Activated CD4-positive, alpha-beta T cell treated with anti-CD3 and anti-CD28 coated beads, Interleukin-2, amount 50 U/mL, for 4 hours (primary cell): ENCODE measurements at places on chromosomes 5 and 9.

DNA sequence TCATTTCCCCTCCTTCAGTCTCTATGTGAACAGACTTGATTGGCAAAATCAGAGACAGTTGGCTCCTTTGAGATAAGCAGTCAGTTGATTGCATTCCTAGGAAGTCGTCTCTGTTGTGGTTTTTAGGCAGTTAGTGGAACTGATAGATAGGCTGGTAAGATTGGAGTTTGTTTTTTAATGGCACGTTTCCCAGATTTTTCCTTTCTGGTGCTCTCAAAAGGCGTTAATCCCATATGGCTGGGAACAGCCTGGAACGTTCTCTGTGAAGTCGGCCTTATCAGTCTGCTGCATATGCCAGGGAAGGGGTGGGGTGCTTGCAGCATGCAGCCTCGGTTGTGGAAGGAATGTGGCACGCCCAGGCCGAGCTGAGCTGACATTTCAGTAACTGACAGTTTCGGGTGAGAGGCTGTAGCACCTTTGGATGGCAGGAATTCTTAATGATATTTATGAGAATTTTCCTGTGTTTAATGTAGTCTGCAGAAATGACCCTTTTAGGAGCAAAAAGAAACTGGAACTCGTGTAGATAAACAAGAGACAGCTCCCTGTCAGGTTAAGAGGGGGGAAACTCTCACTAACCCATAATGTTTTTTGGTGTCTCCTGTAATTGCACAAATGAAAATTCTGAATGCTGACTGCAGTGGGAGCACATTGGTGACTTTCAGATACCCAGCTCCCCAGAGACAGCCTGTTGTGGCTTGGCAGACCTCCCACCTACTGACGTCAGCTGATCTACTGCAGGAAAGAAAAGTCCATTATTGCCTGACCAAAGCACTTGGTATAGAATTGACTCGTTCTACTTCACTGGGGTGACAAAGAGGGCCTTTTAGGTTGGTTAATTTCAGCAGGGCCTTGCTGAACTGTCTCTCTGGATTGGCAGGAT is 6.3 kb downstream of the SPTAN1 start:
- peak; percentile 13 for DNase-seq

- no peak for DNase-seq
These were observed 188.2 kb downstream of the TRIO start for GRCh38 chr5:14331386-14331781.

DNA sequence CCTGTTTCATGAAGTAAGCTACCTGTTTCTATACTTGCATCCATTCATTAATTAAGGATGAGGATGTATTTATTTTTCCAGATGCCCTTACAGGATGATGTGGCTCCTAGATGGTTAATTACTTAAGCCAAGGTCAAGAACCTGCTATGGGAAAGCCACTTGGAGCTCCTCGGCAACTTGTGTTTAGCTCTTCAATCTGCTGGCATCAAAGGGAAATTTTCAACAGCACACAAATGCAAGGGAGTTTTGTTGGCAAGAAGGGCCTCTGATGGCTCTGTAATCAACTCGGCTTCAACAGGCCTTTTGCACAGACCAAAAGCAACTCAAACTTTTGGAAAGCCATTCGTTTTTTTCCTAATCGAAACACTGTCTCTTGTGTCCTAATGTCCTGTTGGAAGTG is 125.3 kb downstream of the EFNA5 start:
- no peak for DNase-seq

GRCh38 chr5:104955479-104955878 is 1392.9 kb upstream of the NUDT12 start:
- no peak for DNase-seq

- DNase-seq = no peak
These were observed 49.6 kb upstream of the OSMR start for GRCh38 chr5:38795986-38796741.

DNA sequence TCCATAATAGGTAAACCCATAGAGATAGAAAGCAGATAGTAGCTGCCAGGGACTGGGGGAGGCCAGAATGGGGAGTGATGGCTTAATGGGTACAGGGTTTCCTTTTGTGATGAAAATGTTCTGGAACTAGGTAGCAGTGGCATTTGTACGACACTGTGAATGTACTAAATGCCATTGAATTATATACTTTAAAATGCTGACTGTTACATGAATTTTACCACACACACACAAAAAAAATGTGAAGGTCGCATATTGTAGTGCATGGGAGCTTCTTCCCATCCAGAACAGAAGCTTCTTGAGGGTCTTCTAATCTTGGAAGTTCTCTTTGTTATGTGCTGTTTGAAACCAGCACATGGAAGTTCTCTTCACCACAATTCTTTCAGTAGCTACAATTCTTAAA is 19.9 kb upstream of the ANP32B start:
- DNase-seq = no peak

DNA sequence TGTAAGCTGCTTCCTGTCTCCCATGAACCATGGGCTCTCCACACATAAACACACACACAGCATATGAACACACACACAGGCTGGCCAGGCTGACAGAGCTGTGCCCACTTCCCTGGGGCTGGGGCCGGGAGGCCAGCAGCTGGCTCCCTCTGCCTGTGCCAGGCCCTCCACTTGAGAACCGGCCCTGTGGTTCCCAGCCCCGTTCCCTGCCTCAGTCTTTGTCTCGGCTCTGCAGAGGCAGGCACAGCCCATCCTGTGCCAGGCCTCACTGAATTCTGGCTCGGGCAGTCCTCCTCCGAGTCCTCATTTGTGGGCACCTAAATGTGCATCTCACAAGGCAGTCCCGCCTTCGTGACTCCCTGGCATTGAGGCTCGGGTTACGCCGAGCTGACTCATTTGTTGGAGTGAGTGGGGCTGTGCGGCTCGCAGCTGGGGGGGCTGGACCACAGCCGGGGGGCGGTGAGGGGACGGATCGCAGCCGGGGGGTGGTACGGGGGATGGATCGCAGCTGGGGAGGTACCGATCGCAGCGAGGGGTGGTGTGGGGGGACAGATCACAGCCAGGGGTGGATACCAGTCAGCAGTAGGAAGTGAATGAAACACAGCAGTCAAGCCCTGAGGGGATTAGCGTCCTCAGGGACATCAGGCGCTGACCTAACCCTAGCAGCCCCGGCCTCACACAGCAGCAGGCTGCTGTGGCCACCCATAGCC is 72.3 kb downstream of the PSMB7 start:
- no peak for DNase-seq

- no peak for DNase-seq
These were observed 131.4 kb downstream of the CD180 start for GRCh38 chr5:67065237-67065636.

GRCh38 chr5:10987925-10988504 is 227.0 kb upstream of the DAP start:
- DNase-seq = peak; percentile 51

GRCh38 chr5:104859437-104859836 is 1296.8 kb upstream of the NUDT12 start:
- no peak for DNase-seq

GRCh38 chr5:153660919-153661318 is 170.4 kb downstream of the GRIA1 start:
- no peak for DNase-seq

DNA sequence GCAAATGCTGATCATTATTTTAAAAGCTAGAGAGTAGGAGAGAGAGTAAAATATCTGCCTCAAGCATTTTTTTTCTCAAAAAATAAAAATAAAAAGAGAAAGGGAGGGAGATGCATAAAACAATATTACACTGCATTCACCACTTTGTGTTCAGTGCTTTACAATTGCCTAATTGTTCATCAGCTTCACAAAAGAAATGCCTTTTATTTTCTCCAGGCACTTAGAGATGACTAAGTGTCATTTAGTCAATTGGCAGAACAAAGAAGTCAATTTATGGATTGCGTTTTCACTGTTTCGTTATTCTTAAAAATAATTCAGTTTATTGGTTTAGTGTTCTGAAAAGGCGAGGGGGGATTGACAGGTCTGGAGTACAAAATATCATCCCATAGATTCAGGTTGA is 232.5 kb upstream of the CCNH start:
- DNase-seq = no peak

- no peak for DNase-seq
These were observed 66.7 kb downstream of the IL6ST start for GRCh38 chr5:55927861-55928655.

DNA sequence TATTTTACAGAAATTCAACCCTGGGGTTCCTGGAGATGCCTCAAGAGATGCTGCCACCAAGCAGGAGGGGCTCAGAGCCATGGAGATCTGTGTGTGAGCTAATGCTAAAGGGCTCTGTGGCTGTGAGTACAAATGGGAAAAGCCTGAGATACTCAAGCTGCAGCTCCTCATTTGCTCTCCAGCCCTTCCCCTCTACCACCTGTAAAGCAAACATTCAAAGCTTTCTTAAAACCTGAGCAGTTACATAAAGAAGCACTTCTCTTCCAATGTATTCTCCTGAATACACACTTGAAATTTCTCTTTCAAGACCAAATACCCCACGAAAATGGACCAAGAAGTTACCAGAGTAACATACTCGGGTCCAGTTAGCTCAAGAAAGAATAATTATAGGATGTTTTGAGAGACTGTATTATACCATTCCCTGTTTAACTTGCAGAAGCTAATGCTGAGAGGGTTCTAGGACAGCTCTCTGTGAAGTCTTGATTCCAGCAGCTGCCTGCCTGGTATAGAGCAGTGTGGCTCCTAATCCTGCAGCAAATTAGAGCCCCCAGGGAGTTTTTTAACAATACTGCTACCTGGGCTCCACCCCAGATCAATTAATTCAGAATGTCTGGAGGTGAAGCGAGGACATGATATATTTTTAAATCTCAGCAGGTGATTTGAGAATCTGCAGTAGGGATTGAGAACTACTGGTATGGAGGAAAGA is 21.1 kb downstream of the RGS7BP start:
- no peak for DNase-seq

DNA sequence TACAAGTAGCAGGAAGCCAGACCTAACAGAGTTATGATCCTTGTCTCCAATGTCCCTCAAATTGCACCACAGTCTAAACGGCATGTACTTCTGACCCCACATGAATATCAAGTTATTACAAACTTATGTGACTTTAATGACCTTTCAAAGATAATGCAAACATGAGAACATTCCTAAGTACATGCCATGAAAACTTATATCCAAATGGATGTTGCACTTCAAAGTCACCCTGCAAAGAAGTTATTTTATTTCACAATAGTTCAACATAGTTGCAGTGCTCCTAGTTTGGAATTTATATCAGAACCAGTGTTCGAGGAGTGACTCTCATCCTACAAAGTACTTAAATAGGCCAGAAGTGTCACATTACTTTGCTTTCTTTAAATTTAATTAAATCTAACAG is 41.2 kb upstream of the ITGA1 start:
- no peak for DNase-seq

DNA sequence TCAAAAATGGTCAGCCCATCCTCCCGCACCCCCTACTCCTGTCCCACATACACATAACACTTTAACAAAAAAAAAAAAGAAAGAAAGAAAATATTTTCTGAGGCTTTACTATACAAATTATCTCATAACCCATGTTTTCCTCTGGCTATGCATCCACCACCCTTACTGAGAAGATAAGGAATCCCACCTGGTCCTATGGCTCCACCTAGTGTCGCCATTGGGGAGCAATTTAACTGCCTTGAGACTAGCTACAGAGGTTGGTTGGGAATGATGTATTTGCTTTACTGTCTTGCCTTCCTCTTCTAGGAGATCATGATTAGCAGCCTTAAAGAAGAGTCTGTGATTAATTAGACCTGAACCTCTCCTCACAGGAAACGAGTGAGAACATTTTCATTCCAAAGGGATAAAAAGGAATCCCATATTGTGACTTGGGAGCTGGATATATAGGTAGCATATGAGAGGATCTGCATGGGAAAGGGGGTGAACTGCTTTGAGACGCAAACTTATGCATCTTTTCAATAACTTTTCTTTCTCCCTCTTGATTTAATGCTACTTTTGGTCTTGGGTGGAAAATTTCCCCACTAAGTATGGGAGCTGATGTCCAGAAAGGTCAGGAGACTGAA is 77.7 kb upstream of the SELENOP start:
- DNase-seq = peak; percentile 52

GRCh38 chr9:129774791-129775447 is 22.1 kb upstream of the PTGES start:
- DNase-seq = no peak
